ENCODE measurements at places on chromosomes 5 and 9. TPM values are rescaled to one million over a fixed set of nuclear protein-coding genes. Genes with fewer than 3 reads are reported as not detected.
A peak's percentile ranks its signal among the peaks of the same experiment; 100 is the strongest.

- DNase-seq: no peak
Measured at GRCh38 chr5:85500869-85501268, 1116.2 kb upstream of the EDIL3 start.

GRCh38 chr5:132496631-132497487 lies 6.3 kb upstream of the IRF1 start:
- DNase-seq: peak; percentile 85

DNA sequence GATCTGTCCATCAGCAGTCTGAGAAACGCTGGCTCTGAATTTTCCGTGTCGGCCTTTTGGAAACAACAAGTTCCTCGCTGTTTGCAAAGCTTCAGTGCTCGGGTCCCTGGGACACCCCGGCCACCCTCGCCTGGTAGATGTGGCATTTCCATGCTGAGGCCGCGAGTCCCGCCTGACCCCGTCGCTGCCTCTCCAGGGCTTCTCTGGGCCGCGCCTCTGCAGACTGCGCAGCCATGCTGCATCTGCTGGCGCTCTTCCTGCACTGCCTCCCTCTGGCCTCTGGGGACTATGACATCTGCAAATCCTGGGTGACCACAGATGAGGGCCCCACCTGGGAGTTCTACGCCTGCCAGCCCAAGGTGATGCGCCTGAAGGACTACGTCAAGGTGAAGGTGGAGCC lies 4.7 kb downstream of the NTNG2 start:
- no peak for DNase-seq

DNA sequence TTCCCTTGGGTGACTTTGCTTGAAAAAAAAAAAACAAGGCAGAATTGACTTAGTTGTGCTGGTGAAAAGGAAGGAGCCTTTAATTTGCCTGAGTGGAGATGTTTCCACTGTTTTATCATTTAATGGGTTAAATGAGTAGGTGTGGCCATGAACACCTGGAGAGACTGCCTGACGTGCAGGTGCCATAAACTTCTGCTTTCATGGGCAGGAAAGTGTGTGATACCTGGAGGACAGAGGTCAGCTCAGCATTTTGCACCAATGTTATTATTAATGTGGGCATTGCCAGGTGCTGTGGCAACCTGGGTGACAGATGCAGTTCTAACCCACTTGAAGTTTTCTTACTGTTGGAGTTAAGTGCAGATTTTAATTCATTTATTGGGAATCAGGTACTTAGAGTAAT lies 145.4 kb downstream of the CD180 start:
- no peak for DNase-seq

The CCNJL gene
- polyA plus RNA-seq: 2.0 TPM

The FGF10 gene
- polyA plus RNA-seq: 1.1 TPM

The NR2F1-AS1 gene
- polyA plus RNA-seq: 62.1 TPM
